ENCODE measurements at places on chromosomes 4 and X.

DNA sequence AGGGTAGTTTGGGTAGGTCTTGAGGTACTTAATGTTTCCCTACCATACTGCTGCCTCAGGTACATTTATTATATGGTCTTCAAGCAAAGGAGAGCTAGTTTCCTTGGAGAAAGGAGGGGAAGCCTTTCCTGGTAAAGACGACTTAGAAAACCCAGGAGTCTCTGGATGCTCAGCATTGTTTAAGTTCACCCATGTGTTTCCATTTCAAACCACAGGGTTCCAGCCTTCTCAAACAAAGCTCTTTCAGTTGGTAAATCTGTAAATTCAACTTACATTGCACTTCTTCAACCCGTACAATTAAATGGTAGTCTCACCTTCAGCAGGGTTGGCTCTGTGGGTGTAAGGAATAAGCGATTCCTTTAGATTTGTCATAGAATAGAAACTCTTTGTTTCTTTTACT is 111.9 kb upstream of the UNC5C start:
- DNase-seq = no peak

- DNase-seq = peak; percentile 65
Measured at GRCh38 chrX:67780694-67781109, 236.9 kb downstream of the AR start.

DNA sequence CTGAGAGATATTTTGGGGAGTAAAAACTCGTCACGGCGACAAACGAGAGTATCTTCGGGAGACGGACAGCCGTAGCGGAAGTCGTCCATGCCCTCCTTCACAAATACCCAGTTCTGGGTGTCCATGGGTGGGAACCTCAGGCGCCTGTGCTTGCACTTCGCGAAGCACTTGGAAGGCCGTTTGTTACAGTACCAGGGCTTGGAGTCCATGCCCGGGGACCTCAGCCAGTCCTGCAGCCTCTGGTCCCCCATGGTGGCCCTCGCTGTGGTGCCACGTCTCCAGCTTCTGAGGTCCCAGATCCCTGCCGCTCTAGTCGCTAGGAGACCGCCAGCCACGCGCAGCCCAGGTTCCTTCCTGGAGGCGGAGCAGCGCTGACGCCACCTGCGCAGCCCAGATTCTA is at the start of gene FAM47A:
TSS of gene FAM47A (minus strand) at position 287 of the 400 bp plus-strand sequence. CDS start at position 251, 36 bp downstream.
- DNase-seq = no peak

DNA sequence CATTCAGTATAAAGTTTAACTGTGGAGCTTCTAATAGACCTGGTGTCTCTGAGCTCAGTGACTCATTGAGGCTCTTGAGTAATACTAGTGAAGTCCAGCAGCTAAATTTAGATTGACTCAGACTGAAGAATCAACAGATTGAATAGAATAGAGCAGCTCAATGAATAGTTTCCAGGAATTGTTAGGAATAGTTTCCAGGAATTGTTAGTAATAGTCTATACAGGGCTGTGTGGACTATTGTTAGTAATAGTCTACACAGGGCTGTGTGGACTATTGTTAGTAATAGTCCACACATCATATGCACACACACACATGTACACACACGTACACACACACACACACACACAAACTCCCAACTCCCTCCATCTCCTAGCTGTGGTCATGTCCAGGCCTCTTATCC is 3.0 kb downstream of the GIMD1 start:
- DNase-seq = peak; percentile 33

DNA sequence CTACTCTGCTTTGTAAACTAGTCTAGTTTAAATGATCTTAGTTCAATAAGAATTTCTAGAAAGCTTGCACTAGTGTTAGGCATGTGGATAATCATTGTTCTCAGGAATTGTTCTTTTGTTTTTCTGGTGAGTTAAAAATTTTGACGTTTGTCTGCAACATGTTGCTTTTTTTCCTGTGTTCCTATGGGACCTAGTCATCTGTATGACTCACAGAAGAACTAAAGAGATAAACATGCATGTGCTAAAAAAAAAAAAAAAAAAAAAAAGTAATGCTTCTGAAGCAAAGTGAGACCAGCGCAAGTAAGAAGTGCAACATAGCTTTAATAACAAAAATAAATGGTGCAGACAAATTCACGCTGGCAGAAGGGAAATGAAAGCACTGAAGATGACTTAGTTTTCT is 471.2 kb downstream of the IQCM start:
- DNase-seq = peak; percentile 13

DNA sequence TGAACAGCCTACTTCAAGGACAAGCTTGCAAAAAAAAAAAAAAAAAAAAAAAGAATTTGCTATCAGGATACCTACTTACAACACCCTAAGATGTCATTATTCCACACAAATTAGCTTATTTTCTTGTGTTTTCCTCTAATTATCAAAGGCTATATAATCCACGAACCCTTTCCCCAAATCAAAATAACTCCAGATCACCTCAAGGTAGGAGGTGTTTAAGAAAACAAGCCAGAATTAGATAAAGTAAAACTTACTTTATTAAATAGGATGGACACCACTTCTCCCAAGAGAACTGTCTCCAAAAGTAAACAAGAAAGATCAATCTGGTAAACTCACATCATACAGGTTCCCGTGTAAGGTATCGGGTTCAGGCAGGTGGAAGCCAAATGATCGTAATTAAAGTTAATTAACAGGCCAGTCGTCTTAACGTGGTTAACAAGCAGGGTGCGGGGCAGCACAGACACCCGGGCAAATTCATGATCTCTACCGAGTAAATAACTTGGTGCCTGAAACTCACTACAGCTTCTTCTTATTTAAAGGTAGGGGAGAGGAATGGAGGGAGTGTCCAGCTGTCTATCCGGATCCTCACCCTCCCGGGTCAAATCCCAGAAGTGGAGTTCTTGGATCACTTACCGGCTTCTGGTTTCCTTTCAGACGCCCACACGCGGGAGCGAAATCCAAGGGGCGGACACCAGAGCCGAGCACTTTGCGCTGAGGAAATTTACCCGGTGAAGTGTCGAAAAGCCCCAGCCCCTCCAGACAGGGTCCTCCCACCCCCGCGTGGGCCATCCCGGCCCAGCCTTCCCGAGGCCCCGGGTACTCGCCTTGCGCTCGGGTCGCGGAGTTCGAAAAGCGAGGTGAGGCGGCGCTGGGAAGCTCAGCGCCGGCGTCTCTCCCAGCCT is 708 bp downstream of the ARAP2 start:
- DNase-seq = no peak

DNA sequence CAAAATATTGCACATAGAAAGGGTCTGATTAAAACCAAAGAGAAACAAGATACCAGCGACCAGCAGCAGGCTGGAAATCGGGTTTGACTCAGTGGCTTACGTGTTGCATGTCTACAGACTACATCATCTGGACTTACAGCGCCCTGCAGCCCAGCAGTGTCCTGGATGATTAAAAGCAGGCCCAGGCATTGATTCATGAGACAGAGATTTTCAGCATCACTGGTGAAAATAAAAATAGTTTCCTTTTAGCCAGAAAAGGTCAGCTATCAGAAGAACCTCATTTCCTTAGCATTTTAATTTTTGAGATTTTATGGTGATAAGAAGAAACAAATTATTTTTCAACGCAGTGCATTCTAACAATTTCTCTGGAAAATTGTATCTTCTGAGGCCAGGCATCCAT is 190.6 kb downstream of the PTTG2 start:
- DNase-seq = no peak

DNA sequence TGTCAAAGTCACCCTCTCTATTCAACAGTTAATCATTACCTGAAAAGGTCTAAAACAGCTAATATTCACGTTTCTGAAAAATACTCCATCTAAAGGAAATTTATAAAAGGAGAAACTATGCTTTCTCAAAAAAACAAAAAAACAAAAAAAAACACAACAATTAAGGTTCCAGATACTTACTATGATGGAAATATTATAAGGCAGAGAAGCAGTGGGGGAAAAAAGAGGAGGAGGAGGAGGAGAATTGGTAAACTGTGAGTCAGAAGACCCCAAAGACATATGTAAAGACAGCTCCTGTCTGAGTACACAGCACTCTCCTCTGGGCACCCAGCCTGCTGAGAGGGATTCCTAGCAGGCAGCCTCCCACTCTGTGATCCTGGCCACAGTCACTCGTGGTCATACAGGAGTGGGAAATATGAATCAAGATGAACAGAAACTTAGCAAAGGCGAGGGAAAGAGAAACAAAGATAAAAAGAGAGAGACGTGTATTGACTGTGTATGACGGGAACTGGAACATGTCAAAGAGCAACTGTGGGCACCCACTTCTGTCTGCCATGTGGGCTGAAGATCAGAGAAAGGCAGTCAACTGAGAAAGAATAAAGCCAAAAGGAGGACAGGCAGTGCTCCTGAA is 12.5 kb downstream of the KLHL15 start:
- no peak for DNase-seq

- DNase-seq = no peak
Measured at GRCh38 chr4:76681996-76682395, 215.9 kb downstream of the SOWAHB start.

DNA sequence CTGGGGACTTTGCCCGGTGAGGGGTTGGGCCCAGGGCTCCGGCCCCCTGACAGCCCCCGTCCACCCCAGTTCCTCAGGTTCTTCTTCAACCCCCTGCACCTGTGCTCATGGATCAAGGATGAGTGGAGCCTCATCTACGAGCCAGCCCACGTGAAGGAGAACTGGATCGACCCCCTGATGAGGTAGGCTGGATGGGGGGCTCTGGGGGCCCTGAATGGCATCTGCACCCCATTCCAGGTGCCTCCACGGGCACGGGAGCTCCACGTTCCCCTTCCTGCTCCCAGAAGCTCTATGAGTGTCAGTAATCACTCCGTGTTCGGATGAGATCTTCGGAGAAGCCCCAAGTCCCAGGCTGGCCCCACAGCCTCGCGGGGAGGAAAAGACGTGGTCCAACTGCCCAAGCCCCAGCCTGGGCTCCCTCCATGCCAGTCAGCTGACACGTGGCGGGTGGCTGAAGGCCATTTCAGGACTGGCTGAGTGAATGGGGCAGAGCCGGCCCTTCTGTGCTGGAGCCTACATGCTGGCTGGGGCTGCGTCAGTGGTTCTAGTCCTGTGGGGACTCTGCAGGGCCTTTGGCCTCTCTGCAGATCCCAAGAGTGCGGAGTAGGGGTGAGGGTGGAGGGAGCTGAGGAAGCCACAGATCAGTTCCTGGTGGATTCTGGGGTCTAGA is 24.4 kb downstream of the CFAP99 start:
- DNase-seq = no peak

DNA sequence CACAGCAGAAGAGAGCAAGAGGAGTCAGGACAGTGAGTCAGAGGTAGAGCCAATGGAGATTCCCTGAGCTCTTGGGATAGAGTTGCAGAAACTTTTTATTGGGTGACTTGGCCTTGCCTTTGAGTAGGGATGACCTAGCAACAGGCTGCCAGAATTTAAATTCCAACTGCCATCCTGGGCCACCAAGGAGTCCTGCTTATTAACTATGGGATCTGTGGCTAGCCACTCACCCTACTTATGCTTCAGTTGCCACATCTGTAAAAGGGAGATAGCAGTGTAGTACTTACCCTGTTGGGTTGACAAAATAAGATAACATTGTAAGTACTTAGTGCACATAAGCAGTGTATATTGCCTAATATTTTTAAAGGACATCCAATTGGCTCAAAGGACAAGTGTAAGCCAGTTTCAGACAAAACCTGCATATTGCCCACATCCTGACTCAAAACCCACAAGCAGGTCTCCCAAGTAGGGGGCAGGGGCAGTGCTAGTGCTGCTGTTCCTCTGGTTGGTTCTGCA is 43.5 kb upstream of the TMEM164 start:
- no peak for DNase-seq

- no peak for DNase-seq
Measured at GRCh38 chrX:135509885-135510284, 10.6 kb upstream of the INTS6L start.

DNA sequence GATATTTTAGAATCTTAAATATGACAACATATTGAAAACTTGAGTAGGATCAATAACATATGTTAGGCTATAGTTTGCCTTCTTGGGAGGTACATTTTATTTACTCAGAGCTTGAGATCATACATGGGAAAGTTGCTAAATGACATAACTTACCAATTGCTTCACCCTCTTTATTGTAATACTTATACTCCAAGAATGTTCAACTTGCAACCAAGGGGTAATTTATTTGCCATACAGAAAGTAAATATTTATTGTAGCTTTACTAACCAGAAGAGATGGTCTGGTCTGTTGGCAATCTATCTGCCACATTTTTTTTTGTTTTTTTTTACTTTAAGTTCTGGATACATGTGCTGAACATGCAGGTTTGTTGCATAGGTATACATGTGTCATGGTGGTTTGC is 426.6 kb downstream of the ARHGAP24 start:
- no peak for DNase-seq

DNA sequence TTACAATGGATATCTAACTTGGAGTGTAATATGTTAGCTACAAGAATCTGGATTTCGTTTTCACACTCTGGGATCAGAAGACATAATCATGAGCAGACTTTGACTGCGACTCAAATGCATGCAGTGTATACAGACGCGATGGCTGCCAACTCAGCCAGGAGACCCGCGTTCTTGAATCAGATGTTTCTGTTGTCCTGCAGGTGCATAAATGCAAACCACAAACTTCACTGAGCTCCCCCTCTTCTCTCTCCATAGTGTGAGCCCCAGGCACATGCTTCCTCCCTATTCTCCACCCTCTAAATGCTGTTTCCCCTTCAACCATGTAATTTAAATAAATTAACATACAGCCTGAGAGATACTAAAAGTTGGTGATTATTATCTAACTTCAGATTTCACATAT is 347.9 kb downstream of the DCHS2 start:
- no peak for DNase-seq

DNA sequence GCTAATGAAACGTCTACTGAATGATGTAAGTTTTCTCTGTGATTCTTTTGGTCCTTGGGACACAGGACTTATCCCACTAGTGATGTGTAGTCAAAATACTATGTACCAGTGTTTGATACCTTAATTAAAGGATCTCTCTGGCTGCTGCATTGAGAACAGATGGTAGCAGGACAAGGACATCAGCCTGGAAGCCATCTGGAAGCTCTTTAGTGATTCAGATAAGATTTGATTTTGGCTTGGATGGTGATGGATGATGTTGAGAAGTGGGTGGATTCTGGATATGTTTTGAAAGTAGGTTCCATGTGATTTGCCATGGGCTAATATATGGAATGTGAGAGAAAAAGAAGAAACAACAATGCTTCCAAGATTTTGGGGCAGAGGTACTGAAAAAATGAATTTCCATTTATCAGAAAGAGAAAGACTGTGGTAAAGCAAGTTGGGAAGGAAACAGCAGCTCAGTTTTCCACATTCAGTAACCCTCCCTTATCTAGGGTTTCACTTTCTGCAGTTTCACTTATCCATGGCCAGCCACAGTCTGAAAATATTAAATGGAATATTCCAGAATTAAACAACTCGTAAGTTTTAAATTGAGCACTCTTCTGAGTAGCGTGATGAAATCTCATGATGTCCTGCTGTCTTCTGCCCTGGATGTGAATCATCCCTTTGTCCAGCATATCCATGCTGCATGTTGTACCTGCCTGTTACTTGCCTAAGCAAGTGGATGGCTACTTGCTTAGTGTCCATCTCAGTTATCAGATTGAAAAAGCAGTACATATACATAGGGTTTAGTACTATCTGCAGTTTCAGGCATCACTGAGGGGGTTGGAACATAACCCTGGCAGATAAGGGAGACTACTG is 15.6 kb downstream of the CD38 start:
- no peak for DNase-seq
